ENCODE measurements at places on chromosomes 2 and 18.
A peak's percentile ranks its signal among the peaks of the same experiment; 100 is the strongest.

GRCh38 chr18:74400813-74401212, 56.3 kb downstream of the DIPK1C start:
- no peak for DNase-seq

- DNase-seq: no peak
Measured at GRCh38 chr2:237486819-237487448, at the start of gene MLPH. Gene MLPH, plus strand, starts transcription at chr2:237487251. Its CDS starts 6,176 bp downstream, at chr2:237493427.

DNA sequence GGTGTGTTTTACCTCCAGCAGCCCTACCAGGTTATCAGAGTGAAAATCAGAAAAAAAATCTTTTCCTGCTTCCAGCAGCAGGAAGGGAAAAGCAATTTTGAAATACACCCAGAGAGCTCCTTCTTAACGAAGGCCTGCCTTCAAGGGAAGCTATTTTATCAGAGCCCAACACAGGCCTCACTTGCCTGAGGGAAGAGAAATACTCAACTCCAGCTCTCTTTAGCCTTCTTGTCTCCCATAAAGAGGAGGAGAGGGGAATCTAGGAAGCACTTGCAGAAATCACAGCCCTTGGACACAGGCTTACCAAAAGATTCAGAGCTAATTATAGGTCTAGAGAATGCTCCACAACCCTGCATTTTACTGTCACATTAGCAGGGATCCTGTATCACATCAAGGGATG, 896.1 kb upstream of the CNTNAP5 start:
- DNase-seq: no peak

GRCh38 chr2:197950724-197951123, 146.3 kb downstream of the PLCL1 start:
- DNase-seq: no peak

DNA sequence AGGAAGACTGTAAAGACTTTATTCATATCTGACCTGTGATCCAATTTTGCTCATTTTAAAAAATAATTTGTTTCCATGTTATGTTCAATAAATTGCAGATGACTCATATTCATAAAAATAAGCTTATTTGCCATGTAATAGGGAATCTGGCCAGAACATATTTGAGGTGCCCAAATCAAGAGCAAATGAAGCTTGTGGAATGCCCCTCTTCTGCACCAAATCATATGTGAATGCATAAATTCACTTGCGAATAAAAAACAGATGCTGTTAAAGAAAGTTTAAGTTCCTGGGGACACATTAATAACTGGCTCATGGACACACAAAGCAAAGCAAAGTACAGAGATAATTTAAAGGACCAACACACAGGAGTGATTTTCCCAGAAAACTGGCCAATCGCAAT, 279.0 kb upstream of the CDH2 start:
- DNase-seq: no peak

DNA sequence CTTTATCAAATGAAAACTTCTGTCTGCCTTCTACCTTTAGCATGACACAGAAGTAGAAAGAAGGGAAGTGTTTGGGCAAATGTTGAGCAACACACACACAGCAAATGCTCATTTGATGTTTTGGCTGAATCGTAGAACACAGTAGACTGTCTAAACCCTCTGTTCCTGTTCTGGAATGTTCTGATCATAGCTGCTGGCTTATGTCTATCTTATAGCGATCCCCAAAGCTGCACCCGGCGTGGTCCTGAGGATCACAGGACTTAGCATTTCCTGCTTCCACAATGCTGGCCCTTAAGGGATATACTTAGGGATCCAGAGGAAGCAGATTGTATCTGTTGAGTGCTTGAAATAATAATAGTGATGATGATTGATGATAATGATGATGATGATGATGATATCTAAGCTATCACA, 15.2 kb downstream of the GNLY start:
- peak; percentile 73 for DNase-seq

- no peak for DNase-seq
Measured at GRCh38 chr2:19312949-19313348, 45.5 kb downstream of the OSR1 start.

DNA sequence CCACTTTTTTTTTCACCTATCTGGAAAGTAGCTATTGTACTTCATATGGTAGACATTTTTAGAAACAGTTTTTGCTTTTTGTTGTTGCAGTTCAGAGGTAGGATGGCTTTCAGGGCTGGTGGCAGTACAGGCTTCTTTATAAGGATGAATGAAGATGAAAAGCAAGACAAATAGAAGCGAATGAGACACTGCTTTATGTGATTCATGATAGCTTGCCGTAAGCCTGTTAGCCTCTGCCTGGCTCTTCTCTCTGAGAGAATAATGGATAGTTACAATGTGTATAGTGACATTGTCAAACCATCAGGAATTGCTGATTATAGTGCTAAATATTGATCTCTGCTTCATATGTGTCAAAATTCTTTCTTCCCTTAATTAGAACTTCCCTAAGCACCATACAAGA, 173.7 kb downstream of the NR4A2 start:
- DNase-seq: no peak

- no peak for DNase-seq
Measured at GRCh38 chr2:164824872-164825271, 16.8 kb downstream of the COBLL1 start.

DNA sequence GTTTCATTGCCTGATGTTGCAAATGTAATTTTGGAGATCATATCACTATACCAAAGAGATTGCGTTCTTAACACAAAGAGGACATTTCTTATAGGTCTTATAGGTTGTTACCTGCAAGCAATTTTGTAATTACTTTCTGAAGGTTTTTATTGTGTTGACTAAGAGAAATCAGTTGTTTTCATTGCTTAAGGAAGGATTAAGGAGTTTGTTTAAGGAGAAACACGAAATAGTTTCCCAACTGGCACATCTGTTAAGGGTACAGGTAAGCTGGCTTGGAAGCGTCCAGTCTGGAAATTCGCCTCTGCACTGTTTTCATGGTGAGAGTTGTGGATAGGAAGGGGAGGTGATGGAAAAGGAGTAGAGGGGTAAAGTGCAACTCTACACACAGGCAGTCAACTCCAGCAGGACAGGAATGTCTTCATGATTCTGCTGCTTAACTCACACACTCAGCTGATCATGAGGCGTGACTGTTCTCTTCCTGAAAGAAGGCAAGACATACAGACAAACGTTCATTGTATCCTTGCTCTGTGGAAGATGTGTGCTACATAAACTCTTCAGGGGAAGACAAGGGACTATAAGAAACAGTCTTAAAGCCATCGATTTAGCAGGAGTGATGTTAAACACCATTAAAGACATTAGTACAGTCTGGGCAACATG, 61.4 kb upstream of the ACSL3 start:
- no peak for DNase-seq

DNA sequence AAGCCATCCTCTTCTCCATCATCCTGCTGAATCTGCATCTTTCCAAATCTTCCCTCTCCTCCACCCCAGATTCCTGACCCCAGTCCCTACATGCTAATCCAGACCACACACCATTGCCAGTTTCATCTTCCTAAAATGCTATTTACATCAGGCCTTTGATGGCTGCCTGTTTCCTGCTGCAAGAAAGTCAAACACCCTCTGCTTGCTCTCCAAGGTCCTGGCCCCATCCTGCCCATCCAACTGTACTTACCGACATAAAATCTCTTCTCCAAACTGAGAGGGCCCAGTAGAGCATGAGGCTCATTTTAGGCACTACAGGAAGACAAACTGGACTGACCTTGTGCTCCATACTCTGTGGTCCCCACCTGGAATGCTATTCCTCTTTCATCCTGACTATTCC, 19.0 kb downstream of the ALK start:
- no peak for DNase-seq

- no peak for DNase-seq
Measured at GRCh38 chr2:128611421-128612320, 293.0 kb upstream of the HS6ST1 start.

- DNase-seq: no peak
Measured at GRCh38 chr2:197867624-197868023, 63.2 kb downstream of the PLCL1 start.

GRCh38 chr2:25333981-25334380, 7.7 kb downstream of the DNMT3A start:
- DNase-seq: no peak

DNA sequence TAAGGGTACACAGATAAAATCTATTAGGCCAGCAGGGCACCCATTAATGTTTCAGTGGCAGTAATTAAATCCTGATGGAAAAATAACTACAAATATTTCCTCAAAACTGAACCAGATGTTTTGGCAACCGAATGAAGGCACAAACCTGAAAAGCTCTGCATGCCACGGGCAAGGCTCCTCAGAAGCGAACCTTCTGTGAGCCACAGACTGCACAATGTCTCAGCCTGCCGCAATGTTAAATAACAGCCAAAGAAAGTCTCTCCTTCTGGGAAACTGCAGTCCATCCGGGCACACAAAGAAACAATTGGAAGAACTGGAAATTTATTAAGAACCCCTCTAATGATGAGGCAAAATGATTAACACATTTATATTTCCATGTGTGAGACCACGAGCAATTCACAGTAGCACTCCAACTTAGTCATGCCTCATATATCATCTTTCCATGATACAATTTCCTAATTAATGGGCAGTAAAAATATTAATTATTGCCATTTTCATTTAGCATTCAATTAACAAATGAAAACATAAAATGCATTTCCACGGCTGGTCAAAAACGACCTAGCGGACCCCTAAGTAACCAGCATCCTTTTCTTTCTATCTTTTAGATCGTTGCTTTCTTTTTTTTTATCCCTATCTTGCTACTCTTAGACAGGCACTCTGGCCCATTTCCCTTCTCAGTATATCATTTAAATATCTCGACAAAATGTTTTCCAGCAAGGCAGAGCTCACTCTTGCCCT, 237.5 kb downstream of the EPHA4 start:
- DNase-seq: no peak

- DNase-seq: no peak
Measured at GRCh38 chr2:237996021-237996593, 29.3 kb downstream of the UBE2F start.

GRCh38 chr2:100151310-100151709, 8.9 kb upstream of the AFF3 start:
- no peak for DNase-seq

DNA sequence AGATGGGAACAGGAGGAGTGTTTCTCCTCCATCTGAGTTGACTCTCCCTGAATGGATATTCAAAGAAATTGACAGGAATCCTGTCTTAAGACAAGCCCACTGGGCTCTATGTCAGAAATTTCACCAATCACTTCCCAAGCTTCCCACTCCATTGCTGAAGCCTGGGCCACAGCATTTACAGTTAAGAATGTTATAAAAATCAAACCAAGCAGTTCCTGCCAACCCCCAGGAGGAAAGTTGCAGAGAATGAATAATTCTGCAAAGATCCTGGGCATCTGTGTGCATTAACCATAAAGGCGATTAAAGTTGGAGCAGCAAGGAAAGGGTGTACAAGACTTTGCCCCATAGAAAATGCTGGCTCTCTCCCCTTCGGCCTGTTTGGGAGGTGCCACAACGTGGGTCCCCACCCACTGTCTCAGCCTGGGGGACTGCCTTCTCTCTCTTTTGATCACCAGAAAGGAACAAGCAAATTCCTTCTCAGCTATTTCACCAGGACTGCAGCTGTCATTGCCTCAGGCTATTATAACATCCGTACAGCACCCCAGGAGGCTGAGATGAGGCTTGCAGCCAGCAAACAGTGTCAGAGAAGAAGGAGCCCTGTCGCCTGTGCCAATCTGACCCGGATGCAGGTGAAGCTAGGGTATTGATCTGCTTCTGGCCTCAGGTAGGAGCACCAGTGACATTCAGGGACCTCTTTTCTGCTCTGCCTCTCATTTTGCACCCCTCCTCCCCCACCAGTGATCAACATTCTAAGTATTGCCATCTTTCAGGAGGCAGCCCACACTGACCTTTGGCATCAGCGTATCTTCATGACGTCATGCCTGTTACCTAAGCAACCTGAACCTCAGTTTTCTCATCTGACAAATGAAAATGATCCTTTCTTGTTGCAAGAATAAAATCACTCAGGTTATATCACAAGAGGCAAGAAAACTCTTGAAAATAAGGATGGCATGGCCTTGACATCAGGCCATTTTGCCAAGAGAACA, 219.0 kb downstream of the SH3BP4 start:
- DNase-seq: peak; percentile 32

- DNase-seq: no peak
Measured at GRCh38 chr2:57434441-57434840, 612.2 kb upstream of the VRK2 start.

- DNase-seq: peak; percentile 8
Measured at GRCh38 chr2:220569112-220569897, 941.9 kb downstream of the SLC4A3 start.

DNA sequence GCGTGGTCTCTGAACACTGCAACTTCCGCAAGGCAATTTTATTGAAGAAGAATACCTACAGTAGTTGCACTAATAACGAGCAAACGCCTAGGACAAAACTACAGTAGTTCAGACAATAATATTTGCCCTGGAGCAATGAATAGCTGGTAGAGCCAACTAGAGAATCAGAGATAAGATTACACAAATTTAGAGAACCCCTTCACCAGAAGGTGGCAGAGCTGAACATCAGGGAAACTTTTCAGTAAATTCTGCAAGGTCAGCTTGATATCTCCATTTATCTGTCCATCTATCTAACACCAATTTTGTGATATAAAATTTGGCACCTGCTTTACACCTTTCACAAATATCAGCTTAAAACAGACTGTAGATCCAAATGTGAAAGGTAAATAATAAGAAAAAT, 43.8 kb downstream of the CDH19 start:
- peak; percentile 71 for DNase-seq

GRCh38 chr2:106982350-106982749, 96.4 kb upstream of the ST6GAL2 start:
- no peak for DNase-seq

GRCh38 chr2:151302404-151302803, 12.9 kb upstream of the NMI start:
- DNase-seq: no peak
